Stimulated activated CD8-positive, alpha-beta memory T cell treated with anti-CD3 and anti-CD28 coated beads, Interleukin-15, amount 100 ng/mL, for 48 hours (primary cell): ENCODE measurements at places on chromosomes 5 and 9.
A peak's percentile ranks its signal among the peaks of the same experiment; 100 is the strongest.

DNA sequence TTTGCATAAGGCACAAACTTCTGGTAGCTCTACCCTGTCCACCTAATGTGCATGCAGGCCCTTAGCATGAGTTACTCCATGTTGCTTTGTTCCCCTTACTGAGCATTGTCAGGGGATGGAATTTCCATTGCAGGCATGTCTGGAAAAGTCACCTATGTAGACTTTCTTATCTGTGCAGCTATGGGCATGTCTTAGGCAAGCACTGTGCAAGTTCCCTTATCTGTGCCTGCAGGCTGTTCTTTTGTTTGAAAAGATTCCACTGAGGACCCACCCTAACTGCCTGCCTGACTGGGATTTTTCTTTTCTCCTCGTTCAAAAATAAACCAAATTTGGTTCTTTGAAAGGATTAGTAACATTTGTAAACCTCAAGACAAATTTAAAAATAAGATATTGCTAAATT lies 587.0 kb downstream of the CDH18 start:
- DNase-seq: no peak

DNA sequence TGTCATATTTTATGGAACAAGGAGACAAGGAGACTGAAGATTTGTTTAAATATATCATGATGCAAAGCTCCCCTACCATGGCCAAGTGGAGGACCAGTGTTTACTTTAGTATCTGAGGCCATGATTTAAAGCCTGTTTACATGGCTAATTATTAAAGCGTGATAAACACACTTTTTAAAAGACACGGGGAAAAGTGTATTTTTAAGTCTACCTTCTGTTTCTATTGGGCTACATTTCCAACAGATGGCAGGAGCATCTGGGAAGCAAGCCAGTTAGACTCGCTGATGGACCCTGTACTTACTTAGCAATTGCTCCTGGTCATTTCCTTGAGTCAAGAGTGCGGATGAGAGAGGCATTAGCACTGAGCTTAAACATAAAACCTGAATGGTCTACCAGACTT lies 480.3 kb upstream of the SEMA6A start:
- DNase-seq: no peak

DNA sequence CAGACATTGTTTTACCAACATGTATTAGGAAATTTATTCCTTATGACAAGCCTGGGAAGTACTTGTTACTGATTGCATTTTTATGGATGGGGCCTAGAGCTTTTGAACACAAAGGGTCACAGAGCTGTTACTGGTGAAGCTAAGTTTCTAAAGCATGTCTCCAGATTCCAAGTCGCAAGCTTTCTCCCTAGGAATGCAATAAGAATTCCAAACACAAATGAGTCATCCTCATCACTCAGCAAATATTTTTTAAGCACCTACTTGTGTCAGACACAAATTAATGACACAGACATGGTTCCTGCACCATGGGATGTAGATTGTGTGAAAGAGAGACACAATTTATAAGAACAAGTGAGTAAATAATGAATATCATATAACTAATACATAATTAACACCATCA lies 11.0 kb upstream of the SH3RF2 start:
- DNase-seq: no peak

DNA sequence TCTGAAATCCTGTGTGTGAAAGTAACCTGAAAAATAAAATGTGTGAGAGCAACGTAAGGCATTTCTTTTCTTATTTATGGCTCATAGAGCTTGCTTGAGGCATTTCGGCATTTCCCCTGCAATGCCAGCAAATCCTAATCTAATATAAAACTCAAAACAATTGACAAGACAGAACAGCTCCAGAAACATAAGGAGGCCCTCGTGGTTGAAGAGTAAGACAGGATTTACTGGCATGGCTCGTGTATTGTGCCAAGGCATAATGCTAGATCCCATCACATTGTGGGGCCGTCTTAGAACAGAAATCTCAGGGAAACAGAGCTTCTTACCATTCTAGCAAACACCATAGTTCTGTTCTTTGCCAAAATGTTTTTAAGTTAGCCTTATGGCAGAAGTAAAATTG lies 166.2 kb downstream of the NTRK2 start:
- DNase-seq: no peak

- DNase-seq: no peak
Measured at GRCh38 chr5:42811591-42812446, at the start of gene SELENOP. SELENOP (minus strand) TSS chr5:42811892; CDS start chr5:42808353, 3,539 bp downstream.

DNA sequence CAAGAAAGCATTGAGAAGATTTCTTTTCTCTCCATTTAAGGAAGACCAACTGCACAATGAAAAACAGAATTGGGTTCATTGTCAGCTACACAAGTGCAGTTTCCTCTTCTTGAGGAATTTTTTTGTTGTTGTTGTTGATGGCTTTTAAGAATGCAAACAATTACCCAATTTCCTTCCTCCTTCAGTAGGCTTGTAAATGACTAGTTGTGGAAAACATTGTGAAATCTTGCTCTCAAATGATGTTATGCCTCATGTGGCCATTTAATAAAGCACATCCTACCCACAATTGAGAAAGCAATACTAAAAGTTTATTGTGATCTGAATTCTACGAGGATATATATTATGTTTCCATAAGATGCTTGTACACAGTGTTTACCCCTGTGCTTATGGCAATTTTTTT lies 171.6 kb downstream of the FAM174A start:
- DNase-seq: no peak

DNA sequence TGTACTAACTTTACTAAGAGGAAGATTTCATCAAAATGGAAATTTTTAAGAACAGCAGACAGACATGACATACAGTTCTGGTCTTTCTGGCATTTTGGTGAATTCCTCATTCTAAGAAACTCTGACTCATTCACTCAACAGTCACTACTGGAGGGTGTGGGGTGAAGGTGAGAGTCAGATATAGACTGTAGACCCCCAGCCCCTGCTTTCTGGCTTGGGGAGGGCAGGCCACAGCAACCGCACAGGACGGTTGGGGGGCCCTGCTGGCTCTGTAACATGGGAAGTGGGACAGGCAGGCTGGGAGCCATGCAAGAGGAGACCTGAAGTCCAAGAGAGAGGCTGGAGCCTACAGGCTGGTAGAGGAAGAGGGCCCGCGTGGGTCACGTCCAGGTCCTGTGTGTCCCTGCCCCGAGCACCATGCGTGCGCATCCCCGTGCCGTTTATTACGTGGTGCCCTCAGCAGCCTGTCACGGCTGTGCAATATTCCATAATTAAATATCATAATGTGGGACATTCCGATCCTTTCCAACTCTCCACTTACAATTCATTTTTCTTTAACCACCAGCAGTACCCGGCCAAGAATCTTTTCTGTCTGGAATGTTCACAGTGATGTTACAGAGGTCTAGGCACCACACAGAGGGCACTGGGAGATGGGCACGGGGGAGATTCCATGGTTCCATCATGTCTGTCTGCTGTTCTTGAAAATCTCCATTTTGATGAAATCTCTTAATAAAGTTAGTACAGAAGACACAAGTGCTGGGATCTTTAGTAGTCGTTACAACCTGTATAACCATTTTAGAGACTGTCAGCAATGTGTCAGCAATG lies 75.5 kb downstream of the SEMA4D start:
- peak; percentile 69 for DNase-seq

GRCh38 chr5:40571729-40572128 lies 108.0 kb upstream of the PTGER4 start:
- DNase-seq: no peak

DNA sequence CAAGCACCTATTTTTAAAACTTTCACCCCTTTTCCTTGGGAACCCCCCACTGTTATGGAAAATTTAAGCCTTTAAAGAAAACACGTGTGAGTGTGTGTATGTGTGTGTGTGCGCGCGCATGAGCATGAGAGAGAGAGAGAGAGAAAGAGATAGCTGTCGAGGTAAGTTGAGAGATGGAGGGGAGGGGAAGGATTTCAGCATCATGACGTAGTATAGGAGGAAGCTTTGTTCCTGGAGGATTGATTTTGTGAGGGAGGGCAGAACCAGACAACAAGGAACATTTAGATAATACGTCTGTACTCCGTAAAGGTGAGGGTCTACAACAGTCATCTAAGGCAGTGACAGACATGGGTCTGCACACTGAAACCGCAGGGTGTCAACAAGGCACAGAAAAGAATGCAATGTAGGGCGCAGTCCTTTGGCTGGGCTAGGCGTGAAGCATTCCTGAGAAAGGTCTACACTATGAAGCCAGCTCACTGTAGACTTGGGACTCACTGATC lies 227.7 kb downstream of the SMARCA2 start:
- no peak for DNase-seq

GRCh38 chr9:124761196-124761595 lies 9.9 kb downstream of the NR6A1 start:
- no peak for DNase-seq

GRCh38 chr9:107586493-107586892 lies 96.9 kb upstream of the KLF4 start:
- no peak for DNase-seq

DNA sequence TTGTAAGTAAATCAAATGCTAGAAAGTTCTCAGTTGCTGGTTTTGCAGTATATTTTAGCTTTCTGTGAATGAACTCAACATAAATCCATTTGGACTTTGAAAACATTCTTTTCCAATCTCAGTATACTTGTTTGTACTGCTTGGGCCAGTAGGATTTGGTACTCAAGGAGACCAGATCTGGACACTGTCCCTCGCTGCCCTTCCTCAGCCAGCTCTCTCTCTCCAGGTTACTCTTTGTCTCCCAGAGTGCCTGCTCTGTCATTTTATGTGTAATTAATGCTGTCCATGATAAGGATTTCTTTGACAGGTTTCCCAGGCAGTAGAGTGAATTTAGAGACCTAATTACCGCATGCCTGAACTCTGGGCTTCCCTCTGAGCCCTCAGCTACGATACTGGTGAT lies 344.6 kb upstream of the SGCD start:
- no peak for DNase-seq

DNA sequence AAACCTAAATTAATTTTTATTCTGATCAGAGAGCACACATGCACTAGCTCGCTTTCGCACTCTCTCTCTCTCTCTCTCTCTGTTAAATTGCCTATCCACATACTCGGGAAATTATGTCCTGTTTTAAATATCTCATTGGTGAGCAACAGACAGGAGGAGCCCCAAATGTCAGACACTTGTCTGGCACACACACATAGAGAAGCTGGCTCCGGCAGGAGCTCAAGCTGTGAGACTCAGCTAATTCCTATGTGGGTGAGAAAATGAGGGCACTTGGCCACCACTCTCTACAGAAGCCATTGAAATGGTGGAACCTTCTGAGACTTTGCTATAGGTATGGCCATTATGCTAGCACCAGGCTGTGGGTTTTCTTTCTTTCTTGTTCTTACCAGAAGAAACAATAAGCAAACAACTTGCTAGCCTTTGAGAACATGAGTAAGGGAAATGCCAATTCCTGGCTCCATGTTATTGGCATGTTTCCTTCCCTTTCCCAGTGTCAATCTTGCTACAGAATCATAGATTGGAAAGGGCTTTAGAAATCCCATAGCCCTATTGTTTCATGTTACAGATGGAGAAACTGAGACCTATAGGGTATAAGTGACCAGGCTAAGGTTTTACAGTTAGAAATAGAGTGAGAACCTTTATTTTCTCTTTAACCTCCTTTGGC lies 9.0 kb downstream of the RFX3 start:
- no peak for DNase-seq
